ENCODE measurements at places on chromosomes 13 and 19.
A peak's percentile ranks its signal among the peaks of the same experiment; 100 is the strongest.

- DNase-seq: no peak
Observed at GRCh38 chr19:30325676-30326392, 46.4 kb upstream of the ZNF536 start.

GRCh38 chr13:99389520-99390304 is 82.5 kb upstream of the GPR183 start:
- DNase-seq: no peak

GRCh38 chr13:95861296-95861695 is 184.4 kb downstream of the DNAJC3 start:
- DNase-seq: no peak

DNA sequence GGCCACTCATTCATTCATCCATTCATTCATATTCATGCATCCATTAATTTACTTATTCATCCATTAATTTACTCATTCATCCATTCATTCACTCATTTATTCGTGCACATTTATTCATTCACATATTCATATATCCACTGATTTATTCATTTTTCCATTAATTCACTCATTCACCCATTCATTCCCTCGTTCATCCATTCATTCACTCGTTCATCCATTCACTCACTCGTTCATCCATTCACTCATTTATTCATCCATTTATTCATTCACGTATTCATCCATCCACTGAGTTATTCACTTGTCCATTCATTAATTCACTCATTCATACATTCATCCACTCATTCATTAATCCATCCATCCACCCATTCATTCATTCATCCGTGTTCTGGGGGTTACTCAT is 35.8 kb upstream of the OLFM2 start:
- DNase-seq: no peak

DNA sequence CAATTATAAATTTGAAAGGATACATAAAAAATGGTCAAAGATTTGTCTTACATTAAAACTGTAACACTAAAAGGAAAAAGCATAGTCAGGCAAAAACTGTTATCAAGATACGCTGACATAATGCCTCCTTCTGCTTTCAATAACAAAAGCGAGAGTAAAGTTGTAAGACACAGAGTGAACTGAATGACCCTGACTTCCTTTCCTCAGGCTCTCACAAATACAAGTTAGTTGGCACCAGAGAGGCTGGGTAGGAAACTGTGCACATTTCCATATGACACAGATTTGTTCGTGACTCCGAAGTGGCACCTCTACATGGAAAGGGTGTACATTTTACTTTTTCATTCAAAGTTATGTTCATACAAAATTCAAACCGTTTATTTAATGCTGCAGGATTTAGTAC is 15.4 kb downstream of the FGF14 start:
- no peak for DNase-seq

DNA sequence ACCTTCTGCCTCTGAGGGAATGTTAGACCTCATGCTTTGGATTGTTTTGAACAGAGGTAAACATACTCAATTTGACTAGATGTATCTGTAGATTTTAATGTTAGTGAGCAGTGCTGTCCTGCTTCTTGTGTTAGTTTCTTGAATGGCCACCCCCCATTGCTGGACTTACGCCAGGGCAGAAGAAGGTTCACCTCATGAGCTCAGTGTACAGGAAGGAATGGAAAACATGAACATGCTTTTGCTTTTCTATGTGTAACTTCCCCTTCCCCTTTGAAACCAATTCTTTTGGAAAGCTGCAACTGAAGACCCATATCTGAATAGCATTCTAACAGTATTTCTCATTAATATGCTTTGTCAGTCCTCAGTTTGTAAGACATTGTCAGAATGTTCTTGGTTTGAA is 32.3 kb downstream of the WASF3 start:
- no peak for DNase-seq

GRCh38 chr13:21744149-21744548 is 73.3 kb downstream of the FGF9 start:
- DNase-seq: no peak

- no peak for DNase-seq
Observed at GRCh38 chr13:101325423-101325822, 90.9 kb downstream of the NALCN start.

DNA sequence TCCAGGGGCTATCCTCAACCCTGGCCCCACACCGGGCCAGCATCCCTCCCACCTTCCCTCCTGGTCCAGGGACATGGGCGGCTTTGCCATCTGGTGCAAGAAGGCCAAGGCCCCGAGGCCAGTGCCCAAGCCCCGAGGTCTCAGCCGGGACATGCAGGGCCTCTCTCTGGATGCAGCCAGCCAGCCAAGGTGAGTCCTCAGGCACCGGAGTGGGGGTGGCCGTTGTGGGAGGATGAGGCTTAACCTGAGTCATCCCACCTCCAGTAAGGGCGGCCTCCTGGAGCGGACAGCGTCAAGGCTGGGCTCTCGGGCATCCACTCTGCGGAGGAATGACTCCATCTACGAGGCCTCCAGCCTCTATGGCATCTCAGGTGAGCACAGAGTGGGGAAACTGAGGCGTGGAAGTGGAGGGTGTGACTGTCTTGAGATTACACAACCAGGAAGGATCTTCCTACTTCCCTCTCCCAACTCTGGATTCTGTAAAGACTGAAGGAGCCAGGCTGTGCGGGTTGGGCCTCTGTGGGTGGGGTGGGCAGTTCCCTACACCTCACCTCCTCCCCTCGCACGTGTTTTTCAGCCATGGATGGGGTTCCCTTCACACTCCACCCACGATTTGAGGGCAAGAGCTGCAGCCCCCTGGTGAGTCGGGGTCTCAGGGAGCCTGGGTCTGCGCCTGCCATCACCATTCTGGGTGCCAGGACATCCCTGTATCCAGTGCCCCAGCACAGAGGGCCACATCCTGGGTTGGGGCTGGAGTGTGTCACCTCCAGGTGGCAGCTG is 3.8 kb downstream of the MVB12A start:
- no peak for DNase-seq

DNA sequence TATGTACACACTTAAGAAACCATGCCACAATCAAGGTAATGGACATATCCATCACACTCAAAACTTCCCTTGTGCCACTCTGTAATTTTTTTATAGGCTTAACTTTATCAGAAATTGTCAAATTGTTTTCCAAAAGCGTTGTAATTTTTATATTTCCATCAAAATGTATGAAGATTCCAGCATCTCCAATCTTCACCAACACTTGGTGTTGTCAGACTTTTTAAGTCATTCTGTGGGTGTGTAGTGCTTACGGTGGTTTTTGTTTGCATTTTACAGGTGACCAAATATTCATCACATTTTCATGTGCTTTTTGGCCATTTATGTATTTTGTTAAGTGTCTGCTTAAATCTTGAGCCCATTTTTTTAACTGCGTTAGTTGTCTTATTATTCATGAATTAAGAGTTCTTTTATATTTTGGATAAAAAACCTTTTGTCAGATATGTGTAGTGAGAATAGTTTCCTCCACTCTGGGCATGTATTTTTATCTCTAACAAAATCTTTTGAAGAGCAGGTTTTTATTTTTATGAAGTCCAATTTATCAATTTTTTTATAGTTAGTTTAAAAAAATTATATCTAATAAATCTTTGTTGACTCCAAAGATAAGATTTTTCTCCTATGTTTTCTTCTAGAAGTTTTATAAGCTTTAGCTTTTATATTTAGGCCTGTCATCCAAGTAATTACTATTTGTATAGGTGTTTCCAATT is 4.6 kb upstream of the ZNF45 start:
- no peak for DNase-seq

GRCh38 chr19:23075031-23075733 is 41.6 kb upstream of the ZNF730 start:
- no peak for DNase-seq

DNA sequence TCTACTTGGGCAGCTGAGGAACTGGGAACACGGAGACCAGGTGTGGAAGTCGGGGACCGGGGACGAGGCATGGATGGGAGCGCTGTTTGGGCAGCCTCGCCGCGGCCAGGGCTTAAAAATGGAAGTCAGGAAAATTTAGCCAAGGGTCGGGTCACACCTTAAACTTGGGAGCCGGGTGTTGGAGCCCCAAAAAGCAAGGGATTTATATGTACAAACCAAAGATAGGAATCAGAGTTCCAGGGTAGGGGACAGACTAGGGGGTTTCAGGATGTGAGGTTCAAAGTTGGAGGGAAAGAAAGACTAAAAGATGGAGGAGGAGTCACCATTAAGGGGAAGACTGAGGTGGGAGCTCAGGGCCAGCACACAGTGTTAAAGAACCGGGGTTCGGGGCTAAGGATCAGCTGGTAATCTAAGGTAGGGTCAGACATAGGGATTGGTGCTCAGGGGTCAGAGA is 530 bp downstream of the FOXA3 start:
- no peak for DNase-seq

GRCh38 chr13:20239748-20240147 is 7.6 kb upstream of the GJB6 start:
- no peak for DNase-seq

GRCh38 chr13:48489666-48490065 is 43.2 kb downstream of the RCBTB2 start:
- no peak for DNase-seq

DNA sequence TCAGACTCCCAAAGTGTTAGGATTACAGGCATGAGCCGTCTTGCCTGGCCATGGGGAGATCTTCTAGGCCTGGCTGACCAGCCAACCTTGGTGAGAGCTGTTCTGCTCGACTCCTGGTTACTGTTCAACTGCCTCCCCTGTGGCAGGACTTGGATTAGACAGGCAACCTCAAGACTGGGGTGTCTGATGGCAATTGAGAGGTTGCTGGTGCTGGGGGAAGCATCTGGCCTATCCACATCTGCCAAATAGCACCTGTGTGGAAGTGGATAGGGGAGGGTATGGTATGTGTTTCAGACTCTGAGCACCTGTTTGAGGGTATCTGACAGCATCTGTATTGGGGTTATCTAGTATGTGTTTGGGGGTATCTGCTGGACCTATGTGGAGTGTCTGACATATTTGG is 44.7 kb downstream of the ARHGEF18 start:
- no peak for DNase-seq

GRCh38 chr19:6737284-6737872 is at the start of gene GPR108:
Gene GPR108 (minus strand): TSS chr19:6737580. CDS start chr19:6737576, 4 bp downstream.
- DNase-seq: peak; percentile 98

GRCh38 chr19:31516756-31517155 is 167.5 kb upstream of the TSHZ3 start:
- DNase-seq: no peak

DNA sequence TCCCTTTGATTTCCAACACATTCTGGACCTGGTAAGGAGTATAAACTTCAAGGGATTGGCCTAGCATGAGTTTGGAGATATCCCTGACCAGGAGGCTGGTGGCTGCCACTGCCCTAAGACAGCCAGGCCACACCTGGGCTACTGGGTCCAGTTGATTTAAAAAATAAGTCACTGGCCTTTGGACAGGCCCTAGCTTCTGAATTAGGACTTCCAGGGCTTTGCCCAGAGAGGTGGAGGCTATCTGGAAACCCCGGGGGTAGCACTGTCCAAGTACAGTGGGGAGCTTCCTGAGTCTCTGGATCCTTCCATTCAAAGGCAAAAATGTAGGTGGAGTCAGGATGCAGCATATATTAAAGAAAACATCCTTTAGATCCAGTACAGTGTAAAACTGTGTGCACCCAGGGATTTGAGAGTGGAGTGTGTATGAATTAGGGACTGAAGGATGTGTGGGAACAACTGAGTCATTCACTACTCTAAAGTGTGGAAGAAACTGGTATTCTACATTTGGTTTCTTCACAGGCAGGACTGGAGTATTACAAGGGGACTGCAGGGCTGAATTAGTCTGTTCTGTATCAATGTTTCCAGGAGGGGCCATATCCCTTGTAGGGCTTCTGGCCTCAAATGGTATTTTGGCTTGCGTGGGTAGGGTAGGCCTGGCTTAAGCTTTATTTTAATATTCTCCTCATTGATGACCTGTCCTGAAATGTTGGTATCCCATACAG is 14.8 kb upstream of the FCGBP start:
- DNase-seq: no peak

- no peak for DNase-seq
Observed at GRCh38 chr13:30545320-30545719, 72.4 kb upstream of the USPL1 start.

GRCh38 chr13:46896341-46897137 is at the start of gene HTR2A:
Gene HTR2A (minus strand): TSS chr13:46897053. CDS start chr13:46895906, 1,147 bp downstream.
- DNase-seq: no peak

DNA sequence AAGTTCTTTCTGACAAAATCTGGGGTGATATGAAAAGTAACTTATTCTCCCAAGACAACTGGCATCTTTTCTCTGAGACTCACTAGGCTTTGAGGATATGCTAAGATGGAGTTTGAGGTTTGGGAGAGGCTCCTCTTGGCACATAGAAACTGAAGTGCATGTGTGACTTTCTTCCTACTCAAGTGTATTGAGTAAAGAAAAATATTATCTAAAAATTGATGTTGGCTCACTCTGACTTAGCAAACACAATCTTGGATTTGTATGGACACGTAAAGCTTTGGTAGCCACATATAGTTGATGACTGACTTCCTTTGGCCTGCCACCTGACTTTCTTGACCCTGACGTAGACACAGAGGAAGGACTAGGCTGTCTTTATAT is 71.1 kb upstream of the KLF12 start:
- DNase-seq: no peak

DNA sequence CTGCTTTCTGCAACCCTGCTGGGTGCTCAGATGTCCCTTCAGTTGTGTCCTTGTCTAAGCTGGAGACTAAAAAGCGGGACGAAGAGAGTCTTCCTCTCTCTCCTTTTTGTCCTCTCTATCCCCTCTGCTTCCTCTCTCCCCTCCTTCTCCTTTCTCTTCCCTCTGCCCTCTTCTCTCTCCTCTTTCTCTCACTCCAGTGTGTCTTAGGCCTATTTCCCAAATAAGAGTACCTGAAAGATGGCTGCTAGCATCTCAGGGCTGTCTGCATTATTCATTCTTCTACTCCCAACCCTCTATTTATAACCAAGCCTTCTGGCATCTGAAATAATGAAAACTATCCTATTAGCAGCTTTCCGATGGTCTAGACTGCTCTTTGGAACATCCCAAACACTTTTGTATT is 729.8 kb downstream of the UQCRFS1 start:
- DNase-seq: no peak

GRCh38 chr19:56969759-56970178 is 129.2 kb upstream of the PEG3 start:
- no peak for DNase-seq

Measured in stimulated activated CD8-positive, alpha-beta memory T cell treated with anti-CD3 and anti-CD28 coated beads, Interleukin-7, amount 100 ng/mL, for 24 hours (primary cell).